ENCODE measurements at places on chromosomes 7 and 10.

GRCh38 chr7:142968229-142968628, 6.1 kb upstream of the KEL start:
- peaks cover 3% of the 10 kb centered on the region for H3K4me1 ChIP-seq
- no peaks in the 10 kb centered on the region for H3K27me3 ChIP-seq
- no peaks in the 10 kb centered on the region for H3K36me3 ChIP-seq
- no peak for DNase-seq
- H3K27ac ChIP-seq, result no peak overlapping the region

DNA sequence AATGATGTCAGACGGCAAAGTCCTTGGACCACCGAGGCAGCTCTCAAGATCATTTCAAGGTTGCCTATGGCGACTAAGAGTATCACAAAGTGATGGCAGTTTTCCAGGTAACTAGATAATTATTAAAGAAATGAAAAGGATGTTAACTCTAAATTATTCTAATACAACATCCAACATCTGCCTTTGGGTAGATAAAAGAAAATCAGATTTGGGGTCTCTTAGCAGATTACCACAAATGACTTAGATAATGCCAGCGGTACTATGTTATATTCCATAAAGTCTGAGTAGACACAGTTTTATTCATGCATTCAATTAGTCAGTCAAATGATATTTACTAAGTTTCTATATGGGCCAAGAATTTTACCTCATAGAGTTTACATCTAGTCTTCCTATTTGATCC, 441.3 kb downstream of the NEBL start:
- H3K4me3 ChIP-seq, result no peak overlapping the region
- H3K27ac ChIP-seq, result no peak overlapping the region
- H3K27me3 ChIP-seq, result no peaks in the 10 kb centered on the region
- no peaks in the 10 kb centered on the region for H3K36me3 ChIP-seq

- H3K27me3 ChIP-seq, result peaks cover 51% of the 10 kb centered on the region
- DNase-seq, result no peak
- H3K36me3 ChIP-seq, result no peaks in the 10 kb centered on the region
- H3K4me3 ChIP-seq, result no peak overlapping the region
- no peaks in the 10 kb centered on the region for H3K4me1 ChIP-seq
Measured at GRCh38 chr10:69750011-69750373, 51.7 kb upstream of the COL13A1 start.

- peaks cover 37% of the 10 kb centered on the region for H3K27me3 ChIP-seq
- H3K27ac ChIP-seq, result no peak overlapping the region
- H3K4me3 ChIP-seq, result peak overlapping the region; percentile 73
Measured at GRCh38 chr7:149496642-149497391, 792 bp downstream of the ZNF746 start.

GRCh38 chr10:72089618-72090017, 1.3 kb upstream of the SPOCK2 start:
- no peak for DNase-seq
- no peak overlapping the region for H3K27ac ChIP-seq
- no peak overlapping the region for H3K4me3 ChIP-seq
- H3K36me3 ChIP-seq, result no peaks in the 10 kb centered on the region
- peaks cover 24% of the 10 kb centered on the region for H3K4me1 ChIP-seq
- H3K27me3 ChIP-seq, result peaks cover 19% of the 10 kb centered on the region

- H3K27ac ChIP-seq, result no peak overlapping the region
- no peaks in the 10 kb centered on the region for H3K27me3 ChIP-seq
- no peak overlapping the region for H3K4me3 ChIP-seq
- H3K4me1 ChIP-seq, result no peaks in the 10 kb centered on the region
- no peak for DNase-seq
Measured at GRCh38 chr10:16902606-16903005, 85.4 kb upstream of the RSU1 start.

GRCh38 chr7:140870003-140870402, 54.7 kb downstream of the BRAF start:
- H3K4me1 ChIP-seq, result no peaks in the 10 kb centered on the region
- no peak overlapping the region for H3K4me3 ChIP-seq
- H3K27me3 ChIP-seq, result no peaks in the 10 kb centered on the region
- H3K36me3 ChIP-seq, result no peaks in the 10 kb centered on the region
- DNase-seq, result no peak
- H3K27ac ChIP-seq, result no peak overlapping the region

DNA sequence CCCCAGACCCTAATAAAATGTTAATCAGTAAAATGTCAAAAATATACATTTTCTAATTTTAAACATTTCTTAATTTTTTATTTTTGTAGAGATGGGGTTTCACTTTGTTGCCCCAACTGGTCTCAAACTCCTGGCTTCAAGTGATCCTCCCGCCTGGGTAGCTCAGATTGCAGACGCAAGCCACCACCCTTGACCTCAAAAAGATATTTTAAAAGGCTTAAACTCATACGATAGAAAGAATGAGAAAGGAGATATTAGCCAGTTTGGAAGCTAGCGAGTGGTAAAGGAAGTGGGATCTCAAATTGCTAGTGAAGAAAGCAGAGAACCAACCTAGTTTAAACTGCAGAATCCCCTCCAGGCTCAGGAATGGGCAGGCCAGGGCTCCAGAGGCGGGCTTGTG, 4.5 kb downstream of the WIPI2 start:
- H3K27ac ChIP-seq, result no peak overlapping the region
- no peak overlapping the region for H3K4me3 ChIP-seq
- H3K36me3 ChIP-seq, result peaks cover 58% of the 10 kb centered on the region

DNA sequence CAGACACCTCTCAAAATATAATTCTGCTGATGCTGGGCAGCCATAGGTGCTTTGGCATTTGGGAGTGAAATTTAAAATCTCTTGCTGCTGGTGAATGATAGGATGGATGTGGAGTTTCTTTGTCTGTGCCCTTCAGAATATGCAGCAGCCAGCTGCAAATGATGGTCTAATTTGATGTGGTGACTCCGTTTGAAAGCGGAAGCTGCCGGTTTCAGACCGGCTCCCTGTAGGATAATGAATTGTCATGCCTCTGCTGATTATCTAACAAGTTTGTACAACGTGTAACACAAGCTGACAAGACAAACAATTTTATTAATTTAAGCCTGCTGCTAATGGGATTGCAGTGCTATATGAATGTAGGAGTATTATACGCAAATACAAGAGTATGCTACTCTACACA, 103.5 kb downstream of the SND1 start:
- H3K4me1 ChIP-seq, result peaks cover 20% of the 10 kb centered on the region
- H3K4me3 ChIP-seq, result no peak overlapping the region
- no peak for DNase-seq

DNA sequence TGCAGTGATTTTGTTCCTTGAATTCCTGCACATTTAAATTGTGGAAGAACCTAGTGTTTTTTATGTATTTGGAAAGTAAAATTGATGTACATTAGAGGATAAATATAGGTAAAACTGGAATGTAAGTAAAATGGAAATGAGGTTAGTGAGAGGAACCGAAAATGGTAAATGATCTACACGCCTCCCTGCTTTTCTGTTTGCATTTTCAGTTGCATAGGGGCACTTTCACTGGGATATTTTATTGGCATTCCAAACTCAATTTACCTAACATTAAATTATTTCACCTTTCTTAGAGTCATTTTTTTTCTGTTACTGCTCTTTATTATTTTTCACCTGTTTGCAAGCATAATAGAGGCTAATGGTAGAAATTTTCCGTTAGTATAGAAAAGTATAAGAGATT, 8.0 kb downstream of the CDK13 start:
- no peak for DNase-seq
- H3K4me1 ChIP-seq, result peaks cover 3% of the 10 kb centered on the region
- H3K36me3 ChIP-seq, result peaks cover 45% of the 10 kb centered on the region
- no peak overlapping the region for H3K27ac ChIP-seq

- H3K4me1 ChIP-seq, result no peaks in the 10 kb centered on the region
- H3K36me3 ChIP-seq, result no peaks in the 10 kb centered on the region
- H3K27me3 ChIP-seq, result no peaks in the 10 kb centered on the region
- DNase-seq, result no peak
- no peak overlapping the region for H3K27ac ChIP-seq
Measured at GRCh38 chr7:19001854-19002253, 115.6 kb downstream of the TWIST1 start.

DNA sequence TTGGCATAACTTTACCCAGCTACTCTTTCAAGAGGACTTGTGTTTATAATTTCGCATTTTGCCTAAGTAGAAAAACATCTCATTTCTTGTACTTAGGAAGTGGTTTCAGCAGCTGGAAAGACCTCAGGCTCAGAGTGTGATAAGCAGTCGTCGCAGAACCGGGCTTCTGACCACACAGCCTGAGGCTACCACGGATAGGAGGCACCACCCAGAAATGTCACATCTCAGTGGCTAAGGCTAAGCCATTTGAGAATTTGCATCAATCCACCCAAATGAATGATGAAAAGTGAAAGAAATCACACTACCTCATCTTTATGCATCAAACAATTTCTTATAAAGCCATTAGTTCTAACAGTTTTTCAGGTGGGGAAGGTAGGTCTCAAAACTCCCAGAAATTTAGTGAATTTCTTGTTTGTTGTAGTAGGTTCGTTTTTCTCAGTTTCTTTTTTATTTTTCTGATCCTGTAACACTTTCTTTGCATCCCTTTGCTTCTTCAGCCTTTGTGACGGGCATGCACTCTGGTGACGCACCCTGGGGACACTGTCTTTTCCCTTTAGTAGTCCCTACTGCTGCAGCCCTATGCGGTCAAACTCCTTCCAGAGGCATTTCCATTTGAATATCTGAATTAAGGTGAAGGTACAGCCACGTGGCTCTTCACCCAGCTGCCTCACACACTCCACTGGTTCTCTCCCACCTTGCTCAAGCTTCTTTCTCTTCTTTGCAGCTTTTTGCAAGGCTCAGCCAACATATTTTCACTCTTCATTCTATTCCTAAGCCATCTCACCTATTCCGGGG, 68.5 kb downstream of the MAP3K8 start:
- H3K4me1 ChIP-seq, result no peaks in the 10 kb centered on the region
- no peak overlapping the region for H3K4me3 ChIP-seq
- no peak for DNase-seq
- H3K27ac ChIP-seq, result no peak overlapping the region
- no peaks in the 10 kb centered on the region for H3K36me3 ChIP-seq

DNA sequence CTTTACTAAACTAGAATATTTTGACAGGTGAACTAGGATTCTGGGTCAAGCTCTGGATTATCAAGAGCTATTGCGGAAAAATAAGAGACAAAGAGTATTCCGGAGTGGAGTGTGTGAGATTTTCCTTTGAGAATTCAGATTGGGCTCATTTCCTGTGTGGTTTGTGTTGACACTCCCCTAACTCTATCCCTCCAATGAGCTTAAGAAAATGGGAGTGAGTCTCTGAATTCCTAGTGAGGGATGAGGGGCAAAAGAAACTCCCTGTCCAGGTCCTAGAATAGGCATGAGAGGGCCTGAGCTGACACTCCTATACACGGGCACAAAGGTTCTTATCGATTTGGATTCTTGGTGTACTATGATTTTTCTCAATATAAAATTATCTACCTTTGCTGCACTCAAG, 10.2 kb downstream of the KLF14 start:
- no peak overlapping the region for H3K4me3 ChIP-seq
- H3K27me3 ChIP-seq, result no peaks in the 10 kb centered on the region
- DNase-seq, result no peak
- H3K4me1 ChIP-seq, result no peaks in the 10 kb centered on the region

DNA sequence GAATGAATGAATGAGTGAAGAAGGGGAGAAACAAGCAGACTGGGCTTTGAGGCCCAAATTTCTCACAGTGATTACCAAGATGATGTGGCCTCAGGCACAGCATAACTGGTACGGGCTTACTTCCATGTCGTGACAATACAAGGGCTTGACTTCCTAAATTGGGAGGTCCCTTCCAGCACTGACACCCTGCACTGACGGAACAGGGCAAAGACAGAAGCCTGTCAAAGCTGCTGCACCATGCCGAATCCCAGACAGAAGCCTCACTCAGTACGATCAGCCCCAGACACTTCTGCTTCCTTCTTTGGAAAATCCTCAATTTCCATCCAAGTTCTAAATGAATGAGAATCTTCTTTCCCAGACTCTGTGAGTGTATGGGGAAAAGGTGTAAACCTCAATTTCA, 51.9 kb downstream of the GNA12 start:
- DNase-seq, result no peak
- no peak overlapping the region for H3K27ac ChIP-seq
- peaks cover 74% of the 10 kb centered on the region for H3K36me3 ChIP-seq
- no peak overlapping the region for H3K4me3 ChIP-seq

DNA sequence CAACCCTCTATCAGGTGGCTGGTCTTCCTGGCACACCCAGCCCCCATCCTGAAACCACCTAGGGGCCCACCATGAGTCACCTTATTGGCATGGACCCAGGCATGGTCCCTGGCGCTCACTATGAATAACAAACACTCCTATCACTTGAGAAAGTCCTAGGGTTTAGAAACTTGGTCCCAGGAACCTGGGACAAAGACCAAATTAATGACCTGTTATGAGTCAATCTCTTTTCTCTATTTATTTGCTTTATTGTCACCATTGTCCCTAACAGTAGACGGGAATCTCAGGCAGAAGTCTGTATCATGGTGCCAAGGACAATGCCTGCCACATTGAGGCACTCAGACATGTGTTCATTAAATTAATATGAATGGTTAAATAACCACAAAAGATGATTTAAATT, 599.6 kb upstream of the C7orf33 start:
- H3K4me1 ChIP-seq, result no peaks in the 10 kb centered on the region
- H3K27ac ChIP-seq, result no peak overlapping the region
- no peak for DNase-seq
- no peaks in the 10 kb centered on the region for H3K27me3 ChIP-seq
- no peaks in the 10 kb centered on the region for H3K36me3 ChIP-seq
- no peak overlapping the region for H3K4me3 ChIP-seq

DNA sequence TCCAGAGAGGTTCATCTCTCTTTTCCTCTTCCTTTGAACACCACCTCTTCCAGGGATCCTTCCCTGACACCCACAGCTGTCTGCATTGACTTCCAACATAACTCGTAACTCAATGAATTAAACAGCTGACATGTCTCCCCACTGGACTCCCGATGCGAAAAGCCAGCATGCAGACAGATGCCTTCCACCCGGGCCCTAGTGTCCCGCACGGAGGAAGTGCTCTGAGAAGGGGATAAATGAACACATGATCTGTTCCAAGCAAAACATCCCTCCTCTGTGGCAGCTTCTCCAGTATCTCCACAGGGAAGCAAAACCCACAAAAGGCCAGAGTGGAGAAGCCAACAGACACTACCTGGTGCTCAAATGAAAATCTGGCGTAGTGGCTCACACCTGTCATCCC, 28.3 kb downstream of the OGDHL start:
- no peaks in the 10 kb centered on the region for H3K36me3 ChIP-seq
- H3K4me3 ChIP-seq, result no peak overlapping the region
- H3K4me1 ChIP-seq, result no peaks in the 10 kb centered on the region
- H3K27me3 ChIP-seq, result no peaks in the 10 kb centered on the region
- no peak for DNase-seq

DNA sequence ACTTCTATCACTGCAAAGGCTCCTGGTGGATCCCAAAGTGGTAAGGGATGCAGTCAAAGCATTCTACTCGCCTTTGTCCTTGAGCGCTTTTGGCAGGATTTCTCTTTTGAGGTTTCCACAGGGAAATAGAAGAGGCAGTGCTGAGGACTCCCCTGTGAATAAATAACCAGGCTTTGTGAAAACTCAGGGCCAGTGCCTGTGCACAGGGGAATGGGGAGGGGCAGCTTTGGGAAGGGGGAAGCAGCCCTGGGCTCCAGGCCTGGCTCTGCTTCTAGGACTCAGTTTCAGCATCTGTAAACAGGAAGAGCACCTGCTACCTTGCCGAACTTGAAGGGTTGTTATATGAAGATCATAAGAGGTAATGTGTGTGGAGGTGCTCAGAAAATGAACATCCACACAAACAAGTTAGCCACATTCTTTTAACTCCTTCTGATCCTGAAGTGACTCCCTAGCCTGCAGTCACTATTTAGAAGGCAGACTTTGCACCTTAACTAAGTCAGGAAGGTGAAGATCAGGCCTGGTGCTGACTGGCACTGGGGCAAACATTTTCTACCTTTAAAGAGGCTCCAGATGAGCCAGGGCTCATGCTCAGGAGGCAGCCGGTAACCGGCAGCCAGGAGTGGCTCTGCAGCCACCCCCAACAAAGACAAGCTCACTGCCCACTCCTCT, 22.5 kb upstream of the MMP21 start:
- H3K27ac ChIP-seq, result no peak overlapping the region
- H3K4me3 ChIP-seq, result no peak overlapping the region
- H3K4me1 ChIP-seq, result no peaks in the 10 kb centered on the region
- H3K27me3 ChIP-seq, result no peaks in the 10 kb centered on the region
